ENCODE measurements at places on chromosomes 6 and 20. TPM values are rescaled to one million over a fixed set of nuclear protein-coding genes. Genes with fewer than 3 reads are reported as not detected.

MCCD1 gene
- total RNA-seq: 0.47 TPM

SSTR4 gene
- 0.53 TPM for total RNA-seq

ADGRF1 gene
- total RNA-seq: 1.5 TPM

TBXT gene
- not detected for total RNA-seq

PRPH2 gene
- total RNA-seq: not detected

RIPPLY2 gene
- not detected for total RNA-seq

TENT5A gene
- total RNA-seq: 101 TPM

PNPLA1 gene
- 0.57 TPM for total RNA-seq

OTOR gene
- total RNA-seq: 0.37 TPM

GFOD1 gene
- total RNA-seq: 3.5 TPM

BCAS4 gene
- 12.5 TPM for total RNA-seq

ASXL1 gene
- total RNA-seq: 59.6 TPM

DPM1 gene
- 85.0 TPM for total RNA-seq
